ENCODE measurements at places on chromosomes 12 and 14.

- no peak for DNase-seq
These were observed 4.9 kb downstream of the SIVA1 start for GRCh38 chr14:104757681-104758392.

GRCh38 chr12:30531731-30532678 is 163.7 kb downstream of the IPO8 start:
- DNase-seq: no peak

DNA sequence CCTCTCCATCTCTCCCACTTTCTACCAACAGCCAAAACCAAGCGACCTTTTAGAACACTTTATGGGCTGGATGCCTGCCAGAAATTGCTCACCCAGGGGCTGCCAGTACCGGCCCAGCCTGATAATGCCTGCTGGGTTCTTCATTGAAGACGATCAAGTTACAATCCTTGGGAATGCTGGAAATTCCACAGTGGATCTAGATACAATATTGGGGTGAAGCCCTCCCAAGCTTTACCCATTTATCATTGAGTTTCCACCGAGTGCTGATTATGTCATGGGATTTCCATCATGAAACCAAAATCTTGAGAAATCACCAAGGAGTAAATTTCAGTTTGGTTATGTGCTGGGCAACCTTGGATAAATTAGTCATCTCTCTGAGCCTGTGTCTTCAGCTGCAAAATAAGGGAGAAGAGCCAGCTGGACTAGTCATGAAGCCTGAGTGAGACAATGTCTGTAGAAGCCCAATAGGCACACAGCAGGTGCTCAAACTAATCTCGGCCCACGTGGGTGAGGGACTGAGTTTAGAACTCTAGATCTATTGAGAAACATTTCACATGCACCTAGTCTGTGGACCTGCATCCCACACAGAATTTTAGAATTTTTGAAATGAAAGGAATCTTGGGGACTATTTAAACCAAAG is 75.5 kb upstream of the CLMN start:
- DNase-seq: no peak

DNA sequence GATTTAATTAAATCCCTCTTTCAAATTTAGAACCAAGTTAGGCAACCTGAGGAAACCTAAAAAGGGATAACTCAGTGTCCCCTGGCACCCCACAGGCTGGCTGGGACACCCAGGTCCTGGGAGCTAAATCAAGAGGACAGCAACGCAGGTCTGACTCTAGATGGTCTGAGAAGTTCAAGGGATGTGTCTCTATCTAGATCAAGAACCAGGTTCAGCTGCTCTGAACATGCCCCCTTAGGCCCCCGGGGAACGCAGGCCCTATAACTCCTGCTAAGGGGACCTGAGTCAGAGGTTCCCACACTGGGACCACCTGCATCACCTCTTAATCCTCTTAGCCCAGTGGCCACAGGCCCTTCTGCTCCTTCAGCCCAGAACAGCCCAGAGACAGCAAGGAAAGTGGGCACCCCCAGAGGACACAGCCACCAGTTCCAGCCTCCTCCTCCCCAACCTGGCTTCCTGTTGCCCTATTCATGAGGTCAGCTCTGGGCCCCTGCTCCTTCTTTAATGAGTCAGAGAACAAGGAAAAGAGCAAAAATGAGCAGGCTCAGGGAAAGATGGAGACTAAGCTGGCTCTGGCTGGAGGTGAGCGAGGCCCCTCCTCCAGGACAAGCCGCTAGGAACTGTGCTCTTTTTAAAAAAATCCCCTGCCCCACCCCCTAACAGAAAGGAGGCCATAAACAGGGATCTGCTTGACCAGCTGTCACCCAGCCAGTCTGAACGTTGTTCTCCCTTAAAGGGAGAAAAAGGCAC is 10.8 kb downstream of the PITPNM2 start:
- peak; percentile 86 for DNase-seq

- no peak for DNase-seq
These were observed 260.3 kb downstream of the CCDC59 start for GRCh38 chr12:82097877-82098276.

DNA sequence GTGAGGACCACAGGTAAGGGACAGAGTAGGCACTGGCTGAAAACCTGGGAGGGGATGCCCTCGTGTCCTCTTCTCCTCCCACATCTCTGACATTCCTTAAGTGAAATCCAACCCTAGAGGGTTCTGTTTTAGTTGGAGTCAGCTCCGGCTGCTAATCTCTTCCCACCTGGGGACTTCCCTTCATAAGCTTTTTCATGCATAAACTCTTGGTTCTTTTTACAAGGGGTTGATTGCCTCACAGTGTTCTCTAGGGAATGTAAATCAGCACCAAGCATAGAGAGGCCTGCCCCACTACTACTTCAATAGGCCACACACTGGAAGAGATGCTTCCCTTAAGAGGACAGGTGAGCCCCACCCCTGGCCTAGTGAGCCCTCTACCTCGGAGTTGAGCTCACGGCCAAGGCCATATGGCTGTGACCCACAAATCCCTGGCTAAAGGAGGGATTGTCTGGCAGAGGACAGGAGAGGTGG is 3.2 kb upstream of the SYNDIG1L start:
- DNase-seq: no peak

GRCh38 chr14:90291699-90292098 is 35.3 kb downstream of the PSMC1 start:
- DNase-seq: peak; percentile 64

DNA sequence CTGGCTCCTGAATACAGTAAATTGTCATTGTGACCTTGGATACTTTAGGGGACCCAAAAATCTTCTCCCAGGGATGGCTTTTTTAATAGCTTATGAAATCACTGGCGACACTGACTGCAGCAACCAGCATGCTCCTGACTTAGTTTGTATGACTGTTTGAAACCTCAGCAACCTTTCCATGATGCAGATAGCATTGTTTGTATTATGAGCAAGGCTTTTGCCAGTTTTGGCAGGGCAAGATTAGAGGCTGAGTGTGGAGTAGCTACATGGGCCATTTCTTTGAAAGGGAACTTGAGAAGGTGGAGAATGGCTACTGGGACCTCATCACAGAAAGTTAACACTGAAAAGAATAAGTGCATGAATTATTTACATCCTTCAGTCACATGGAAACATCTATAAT is 50.9 kb downstream of the SLC4A8 start:
- no peak for DNase-seq

- no peak for DNase-seq
These were observed 180.1 kb downstream of the DACT1 start for GRCh38 chr14:58817846-58818245.

DNA sequence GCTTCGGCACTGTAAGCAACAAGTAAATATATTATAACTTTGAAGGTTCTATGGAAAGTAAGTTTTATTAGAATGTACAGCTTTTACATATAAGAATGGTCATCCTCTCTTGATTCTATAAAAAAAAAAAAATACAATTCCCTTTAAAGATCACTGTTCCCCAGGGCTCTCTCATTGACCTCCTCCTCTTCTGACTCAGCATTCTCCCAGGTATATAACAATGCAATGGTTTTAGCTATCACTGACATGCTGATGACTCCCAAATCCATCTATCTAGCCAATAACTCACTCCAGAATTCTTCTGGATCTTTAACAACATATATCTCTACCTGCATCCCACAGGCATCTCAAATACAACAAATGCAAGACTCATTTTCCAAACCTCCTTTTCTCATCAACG is 62.7 kb downstream of the EEA1 start:
- DNase-seq: no peak

DNA sequence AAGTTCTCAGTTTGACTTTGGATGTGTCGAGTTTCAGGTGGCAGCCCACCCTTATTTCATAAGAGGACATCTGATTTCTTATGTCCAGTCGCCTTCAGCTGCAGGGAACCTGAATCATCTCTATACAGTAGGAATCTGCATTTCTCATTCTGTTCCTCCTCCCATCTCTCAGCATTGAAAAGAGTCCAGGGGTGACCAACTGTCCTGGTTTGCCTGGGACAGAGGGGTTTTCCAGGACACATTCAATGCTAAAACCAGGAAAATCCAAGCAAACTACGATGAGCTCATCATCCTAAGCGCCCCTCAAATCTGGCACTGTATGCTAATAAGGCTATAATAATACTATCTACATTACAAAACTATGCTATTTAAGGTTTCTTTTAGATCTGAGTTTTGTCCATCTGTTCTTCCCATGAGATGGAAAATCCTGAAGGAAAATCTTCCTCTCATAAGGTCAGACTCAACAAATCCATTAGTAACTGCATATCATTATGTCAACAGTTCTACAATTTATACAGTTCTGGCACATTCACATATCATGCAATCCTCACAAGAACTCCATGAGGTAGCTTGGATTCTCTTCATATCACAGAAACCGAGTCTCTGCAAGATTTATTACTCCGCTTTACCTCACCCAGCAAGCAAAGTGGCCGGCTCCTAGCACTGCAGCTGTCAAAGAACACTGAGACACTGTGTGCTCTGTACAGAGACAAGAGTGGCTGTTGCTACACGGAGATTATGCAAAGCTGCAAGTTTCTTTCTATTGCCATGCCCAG is 15.6 kb upstream of the CALM1 start:
- DNase-seq: no peak

DNA sequence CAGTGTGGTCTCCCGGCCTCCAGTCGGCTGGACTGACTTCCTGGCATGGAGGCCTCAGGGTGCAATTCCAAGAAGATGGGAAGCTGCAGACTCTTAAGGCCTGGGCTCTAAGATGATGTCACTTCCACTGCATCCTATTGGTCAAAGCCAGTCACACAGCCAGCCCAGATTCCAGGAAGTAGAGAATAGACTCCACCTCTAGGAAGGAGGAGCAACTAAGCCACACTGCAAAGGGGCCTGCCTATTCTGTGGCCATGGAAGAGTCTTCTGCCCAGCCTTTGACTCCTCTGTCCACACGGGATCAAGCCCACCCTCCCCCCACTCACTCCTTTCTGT is 103.9 kb upstream of the RFLNA start:
- DNase-seq: peak; percentile 33

DNA sequence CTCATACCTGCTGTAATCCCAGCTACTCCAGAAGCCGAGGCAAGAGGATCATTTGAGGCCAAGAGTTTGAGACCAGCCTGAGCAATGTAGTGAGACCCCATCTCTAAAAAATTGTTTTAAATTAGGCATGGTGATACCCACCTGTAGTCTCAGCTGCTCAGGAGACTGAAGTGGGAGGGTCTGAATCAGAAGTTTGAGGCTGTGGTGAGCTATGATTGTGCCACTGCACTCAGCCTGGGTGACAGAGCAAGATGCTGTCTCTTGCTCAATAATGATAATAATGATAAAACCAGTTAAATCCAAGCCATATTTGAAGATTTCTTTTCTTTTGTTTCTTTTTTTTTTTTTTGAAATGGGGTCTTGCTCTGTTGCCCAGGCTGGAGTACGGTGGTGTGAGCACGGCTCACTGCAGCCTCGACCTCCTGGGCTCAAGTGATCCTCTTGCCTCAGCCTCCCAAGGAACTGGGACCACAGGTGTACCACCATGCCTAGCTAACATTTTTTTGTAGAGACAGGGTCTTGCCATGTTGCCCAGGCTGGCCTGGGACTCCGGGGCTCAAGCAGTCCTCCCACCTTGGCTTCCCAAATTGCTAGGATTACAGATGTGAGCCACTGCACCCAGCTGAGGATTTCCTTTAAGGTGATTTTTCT is 12.8 kb downstream of the PSMA6 start:
- no peak for DNase-seq

DNA sequence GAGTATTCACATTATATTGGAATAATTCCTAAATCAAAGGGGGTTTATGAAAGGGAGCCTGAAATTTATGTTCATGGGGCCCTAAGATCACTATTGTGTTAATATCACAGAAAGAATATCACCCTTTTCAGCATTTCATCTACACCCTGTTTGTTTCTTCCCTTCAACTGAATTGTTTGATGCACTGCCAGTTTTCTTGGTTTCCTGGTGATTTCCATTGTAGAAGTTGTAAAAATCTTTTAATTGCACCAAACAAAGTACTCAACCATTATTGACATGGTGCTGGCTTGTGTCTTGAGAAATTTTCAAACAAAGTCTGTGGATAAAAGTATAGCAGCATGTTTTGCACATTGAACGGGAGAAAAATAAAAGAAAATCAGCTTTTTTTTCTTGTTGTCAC is 154.8 kb upstream of the PRKD1 start:
- DNase-seq: no peak

DNA sequence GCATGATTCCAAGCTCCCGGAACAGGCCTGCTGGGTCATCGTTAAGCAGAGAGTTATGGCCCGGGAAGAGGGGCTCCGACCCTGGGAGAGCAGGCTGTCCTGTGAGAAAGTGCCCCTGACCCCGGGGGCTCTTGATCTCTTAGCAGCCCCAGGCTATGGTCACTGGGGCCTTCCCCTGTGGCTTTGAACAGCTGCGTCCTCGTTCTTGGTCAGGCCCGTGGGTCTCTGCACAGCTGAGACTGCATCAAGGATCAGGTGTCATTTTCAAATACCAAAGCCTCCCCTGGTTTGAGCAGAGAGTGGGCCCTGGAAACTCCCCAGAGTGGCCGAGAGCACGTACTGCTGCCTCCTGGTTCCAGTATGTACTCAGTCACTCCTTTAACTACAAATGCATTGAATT is 114.8 kb downstream of the ESRRB start:
- DNase-seq: no peak

DNA sequence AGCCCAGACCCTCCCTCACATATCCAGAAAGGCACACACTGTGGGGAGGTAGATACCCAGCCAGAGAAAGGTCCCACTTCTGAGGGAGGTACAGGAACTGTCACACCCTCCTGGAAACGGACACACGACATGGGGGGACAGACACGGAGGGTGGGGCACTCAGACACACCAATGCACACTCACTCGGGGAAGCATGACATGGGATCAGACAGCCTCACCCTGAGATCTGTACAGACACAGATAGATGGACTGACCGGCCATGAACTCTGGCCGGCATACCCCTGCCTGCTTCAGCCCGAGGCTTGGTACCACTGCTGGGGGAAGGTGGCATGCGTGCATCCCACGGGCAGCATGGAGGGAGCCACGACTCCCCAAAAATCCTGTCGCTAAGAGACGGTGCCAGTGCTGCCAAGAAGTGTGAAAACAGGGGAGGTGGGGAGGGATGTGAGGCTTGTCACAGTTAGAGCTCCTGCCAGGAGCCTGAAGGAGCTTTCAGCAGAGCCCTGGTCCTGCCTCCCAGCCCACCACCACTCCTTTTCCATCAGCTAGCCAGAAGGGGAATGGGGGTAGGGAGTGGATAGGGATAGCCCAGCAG is 571 bp downstream of the CPNE6 start:
- DNase-seq: no peak
